DMS 273 treated with DMSO at 0.1 percent for 48 hours (cell line): ENCODE measurements at places on chromosomes 1 and 21.

DNA sequence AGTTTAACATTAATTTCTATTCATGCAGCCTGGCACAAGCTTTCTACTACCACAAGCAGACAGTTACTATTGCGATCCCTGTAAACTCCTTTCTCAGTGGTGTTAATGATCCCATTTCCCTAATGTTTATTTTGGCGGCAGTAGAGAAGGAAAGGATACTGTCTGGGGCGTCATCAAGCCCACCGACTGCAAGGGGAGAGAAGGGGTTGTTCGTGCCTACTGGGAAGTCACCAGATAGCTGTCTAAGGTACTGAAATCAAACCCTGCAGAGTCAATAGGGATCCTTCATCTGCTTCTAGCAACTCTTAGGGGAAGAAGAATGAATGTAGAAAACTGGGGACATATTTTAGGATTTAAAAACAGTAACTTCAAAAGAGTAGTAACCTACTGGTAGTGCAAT lies 95.2 kb upstream of the ADAR start:
- DNase-seq: no peak

DNA sequence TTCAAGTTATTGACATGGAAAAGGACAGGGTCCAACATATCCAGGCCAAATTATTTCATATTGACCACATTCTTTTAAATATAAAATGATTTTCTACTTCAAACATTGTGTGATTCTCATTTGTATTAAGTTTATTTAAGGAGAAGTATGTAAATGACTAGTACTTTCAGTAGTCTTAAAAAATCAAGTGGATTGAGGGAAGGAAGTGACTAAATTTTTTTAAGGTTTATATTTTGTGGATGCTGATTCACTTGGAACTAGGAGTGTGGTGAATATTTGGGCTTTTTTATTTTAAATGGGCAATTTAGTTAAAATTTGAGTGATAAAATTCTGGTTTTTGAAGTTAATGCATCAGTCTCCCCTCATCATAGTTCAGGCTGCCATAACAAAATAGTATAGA lies 10.1 kb downstream of the PRRC2C start:
- DNase-seq: no peak

DNA sequence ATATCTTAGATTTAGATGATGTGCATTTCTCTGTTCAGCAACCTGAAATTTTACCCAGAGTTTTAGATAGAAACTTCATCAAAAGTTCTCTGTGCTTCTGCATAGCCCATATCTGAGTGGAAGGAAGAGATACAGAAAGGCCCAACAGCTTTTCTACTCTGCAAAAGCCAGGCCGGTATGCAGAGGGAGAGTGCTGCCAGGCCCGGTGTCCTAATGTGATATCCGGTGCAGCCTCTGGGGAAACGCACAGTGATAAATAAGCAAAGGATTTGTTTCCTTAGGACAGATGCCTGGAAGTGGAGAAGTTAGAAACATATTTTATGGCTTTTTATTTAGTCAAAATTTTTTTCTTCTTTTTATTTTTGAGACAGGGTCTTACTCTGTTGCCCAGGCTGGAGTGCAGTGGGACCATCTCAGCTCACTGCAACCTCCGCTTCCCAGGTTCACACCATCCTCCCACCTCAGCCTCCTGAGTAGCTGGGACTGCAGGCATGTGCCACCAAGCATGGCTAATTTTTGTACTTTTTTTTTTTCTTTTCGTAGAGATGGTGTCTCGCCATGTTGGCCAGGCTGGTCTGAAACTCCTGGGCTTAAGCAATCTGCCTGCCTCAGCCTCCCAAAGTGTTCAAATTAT lies 145.8 kb downstream of the PATJ start:
- no peak for DNase-seq

DNA sequence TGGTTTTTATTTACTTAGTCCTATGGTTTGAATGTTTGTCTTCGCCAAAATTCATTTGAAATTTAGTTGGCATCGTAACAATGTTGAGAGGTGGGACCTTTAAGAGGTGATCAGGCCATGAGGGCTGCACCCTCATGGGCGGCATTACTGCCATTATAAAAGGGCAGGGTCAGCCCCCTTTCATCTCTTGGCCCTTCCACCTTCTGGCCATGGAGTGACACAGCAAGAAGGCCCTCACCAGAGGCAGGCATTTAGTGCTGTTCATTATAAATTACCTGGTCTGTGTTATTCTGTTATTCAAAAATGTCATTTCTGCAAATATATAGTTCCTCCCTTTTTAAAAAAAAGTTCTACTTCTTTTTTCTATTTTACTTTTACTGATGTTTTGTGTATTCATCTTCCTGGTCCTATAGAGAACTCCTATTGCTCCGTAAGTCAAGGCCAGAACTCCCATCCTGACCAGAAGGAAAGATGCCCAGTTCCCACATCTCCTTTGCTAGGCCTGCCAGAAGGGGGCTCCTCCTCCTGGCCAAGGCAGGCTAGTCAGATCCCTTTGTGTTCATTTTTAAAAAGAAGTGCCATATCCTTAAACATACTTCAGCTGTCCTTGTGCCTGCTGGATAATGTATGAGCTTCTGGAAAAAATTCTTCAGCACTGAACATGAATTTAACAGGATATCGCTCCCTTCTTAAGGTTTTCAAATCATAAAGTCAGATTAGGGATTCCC lies 10.0 kb upstream of the LBR start:
- DNase-seq: no peak

- no peak for DNase-seq
Observed at GRCh38 chr1:48523558-48523957, 51.6 kb upstream of the SPATA6 start.

DNA sequence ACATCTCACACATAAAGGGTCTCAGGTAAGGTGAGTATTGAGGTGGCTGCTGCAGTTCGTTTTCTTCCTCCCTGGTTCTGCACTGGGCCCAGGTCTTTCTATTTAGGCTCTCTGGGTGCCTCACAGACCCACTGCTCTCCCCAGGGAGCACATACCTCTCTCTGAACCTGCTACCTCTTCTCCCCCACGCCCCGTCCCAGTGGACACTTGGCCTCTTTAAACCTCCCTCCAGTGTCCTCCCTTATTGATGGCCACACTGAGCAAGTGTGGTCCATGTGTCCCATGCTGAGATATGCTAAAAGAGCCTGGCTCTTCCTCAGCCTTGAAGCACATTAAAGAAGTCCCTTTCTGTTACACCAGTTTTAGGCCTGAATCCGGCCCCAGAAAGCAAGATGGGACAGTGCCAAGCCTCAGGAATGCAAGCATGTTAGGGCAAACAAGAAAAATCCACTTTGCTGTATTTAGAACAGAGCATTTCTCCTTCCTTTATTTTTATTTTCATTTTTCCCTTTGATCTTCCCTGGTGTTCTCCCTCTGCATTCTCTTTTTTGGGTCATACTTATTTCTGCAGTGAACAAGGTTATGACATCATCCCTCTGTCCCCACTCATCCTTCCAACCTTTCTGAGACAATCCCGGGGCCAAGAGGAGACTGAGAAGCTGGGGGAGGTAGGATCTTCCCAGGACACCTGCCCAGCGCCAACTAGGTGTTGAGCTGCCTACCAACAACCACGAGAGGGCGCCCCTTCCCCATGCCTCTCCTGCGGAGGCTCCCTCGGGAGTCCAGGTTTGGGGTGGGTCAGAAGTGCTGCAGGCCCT lies 5.0 kb upstream of the CHI3L2 start:
- peak; percentile 2 for DNase-seq

GRCh38 chr21:31347435-31348032 lies 3.5 kb upstream of the TIAM1 start:
- no peak for DNase-seq

GRCh38 chr1:155938220-155938627 lies 3.2 kb upstream of the RXFP4 start:
- DNase-seq: peak; percentile 65

DNA sequence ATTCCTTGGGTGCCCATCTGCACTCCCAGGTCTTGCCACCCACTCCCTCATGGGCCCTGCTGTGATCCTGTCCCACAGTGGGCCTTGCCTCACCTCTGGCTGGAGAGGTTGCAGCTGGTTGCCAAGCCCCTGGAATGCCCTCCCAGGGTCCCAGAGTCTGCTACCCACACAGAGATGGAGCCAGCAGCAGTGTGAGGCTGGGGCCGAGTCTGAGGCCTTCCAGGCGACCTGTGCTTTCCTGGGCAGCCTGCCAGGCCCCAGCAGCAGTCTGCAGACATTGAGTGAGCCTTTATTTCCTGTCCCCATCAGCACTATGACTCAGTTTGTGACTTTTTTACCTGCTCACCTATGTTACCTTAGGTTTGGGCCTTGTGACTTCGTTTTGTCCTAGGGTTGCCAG lies 25.0 kb upstream of the TSPAN2 start:
- no peak for DNase-seq

DNA sequence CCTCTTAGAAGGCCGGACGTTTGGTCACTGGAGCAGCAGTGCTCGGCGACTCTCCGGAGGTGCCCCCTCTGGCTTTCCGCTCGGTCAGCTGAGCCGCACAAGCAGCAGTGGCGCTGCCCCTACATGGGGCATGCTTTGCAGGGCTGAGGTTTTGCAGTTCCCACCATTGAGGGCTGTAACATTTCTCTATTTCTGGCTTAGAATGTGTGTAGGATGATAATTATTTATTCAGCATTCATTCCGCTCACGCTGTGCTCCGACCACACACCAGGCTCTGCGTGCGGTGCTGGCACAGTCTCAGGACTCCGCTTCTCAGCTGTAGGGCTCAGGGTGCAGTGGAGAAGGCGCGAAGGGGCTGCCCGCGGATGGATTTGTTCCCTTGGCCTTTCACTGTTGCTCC lies 119.5 kb downstream of the PCBP3 start:
- no peak for DNase-seq

GRCh38 chr1:192604979-192605620 lies 29.5 kb downstream of the RGS1 start:
- DNase-seq: no peak

GRCh38 chr1:72097851-72098570 lies 184.3 kb downstream of the NEGR1 start:
- no peak for DNase-seq

- no peak for DNase-seq
Observed at GRCh38 chr1:46646844-46647243, 21.3 kb downstream of the ATPAF1 start.

GRCh38 chr1:220119043-220119512 lies 25.1 kb downstream of the IARS2 start:
- DNase-seq: no peak

- DNase-seq: no peak
Observed at GRCh38 chr1:206136241-206136640, 19.1 kb upstream of the AVPR1B start.

- DNase-seq: no peak
Observed at GRCh38 chr1:10656431-10656830, 140.0 kb downstream of the CASZ1 start.

- no peak for DNase-seq
Observed at GRCh38 chr1:20462397-20462796, 23.6 kb downstream of the CAMK2N1 start.

GRCh38 chr1:159913451-159914192 lies 11.7 kb downstream of the TAGLN2 start:
- DNase-seq: no peak
